ENCODE measurements at places on chromosomes 7 and 10. TPM values are rescaled to one million over a fixed set of nuclear protein-coding genes. Genes with fewer than 3 reads are reported as not detected.

ANKRD30A gene
- total RNA-seq, result not detected

TACR2 gene
- total RNA-seq, result 0.46 TPM

- no peak for DNase-seq
Measured at GRCh38 chr7:21371360-21371759, 56.5 kb upstream of the SP4 start.

DNA sequence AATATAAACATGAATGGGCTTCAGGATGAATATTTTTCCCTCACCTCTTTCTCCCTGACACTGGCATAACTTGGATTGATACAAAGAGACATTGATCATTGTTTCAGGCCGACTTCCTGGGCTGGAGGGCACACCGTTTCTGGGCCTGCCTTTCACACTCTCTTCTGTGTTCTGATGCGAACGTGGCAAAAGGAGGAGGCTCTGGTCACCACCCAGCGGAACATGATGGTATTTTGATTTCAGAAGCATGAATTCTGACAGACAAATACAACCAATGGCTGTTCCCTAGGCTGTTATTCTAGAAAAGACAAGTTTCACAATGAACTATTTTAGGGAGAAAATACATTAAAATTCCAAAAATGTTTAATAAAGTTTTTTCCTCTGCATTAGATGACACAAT is 534.5 kb upstream of the MKI67 start:
- no peak for DNase-seq

GRCh38 chr7:135321556-135321955 is 87.9 kb downstream of the STRA8 start:
- no peak for DNase-seq

Data from psoas muscle (tissue), 8 donors.